ENCODE measurements at places on chromosomes 12 and 14.

- no peak for DNase-seq
These were observed 30.7 kb downstream of the FOXN3 start for GRCh38 chr14:89386212-89386886.

DNA sequence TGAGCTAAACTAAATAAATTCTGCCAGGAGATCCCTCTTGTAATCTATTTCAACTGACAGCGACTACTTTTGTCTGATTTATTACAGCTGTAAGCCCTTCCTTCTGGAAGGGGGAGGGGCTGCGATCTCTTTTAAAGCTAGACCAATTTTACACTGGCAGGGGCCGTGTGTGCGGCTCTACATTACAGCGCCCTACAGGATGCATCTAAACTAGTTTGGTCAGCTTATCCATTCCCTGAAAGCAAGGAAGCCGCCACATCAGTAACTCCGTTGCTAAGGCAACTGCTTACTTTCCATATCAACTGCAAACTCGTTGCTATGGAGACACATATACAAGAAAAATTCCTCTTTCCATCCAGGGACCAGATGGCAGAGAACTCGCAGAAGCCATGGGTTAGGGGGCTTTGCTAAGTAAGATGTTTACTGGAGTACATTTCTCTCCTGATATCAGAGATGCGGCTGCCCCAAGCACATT is 17.4 kb downstream of the FOXN3 start:
- DNase-seq: peak; percentile 48

GRCh38 chr12:72031066-72031465 is 92.4 kb downstream of the TPH2 start:
- DNase-seq: no peak

GRCh38 chr12:120062976-120063579 is 53.5 kb downstream of the RAB35 start:
- DNase-seq: no peak

DNA sequence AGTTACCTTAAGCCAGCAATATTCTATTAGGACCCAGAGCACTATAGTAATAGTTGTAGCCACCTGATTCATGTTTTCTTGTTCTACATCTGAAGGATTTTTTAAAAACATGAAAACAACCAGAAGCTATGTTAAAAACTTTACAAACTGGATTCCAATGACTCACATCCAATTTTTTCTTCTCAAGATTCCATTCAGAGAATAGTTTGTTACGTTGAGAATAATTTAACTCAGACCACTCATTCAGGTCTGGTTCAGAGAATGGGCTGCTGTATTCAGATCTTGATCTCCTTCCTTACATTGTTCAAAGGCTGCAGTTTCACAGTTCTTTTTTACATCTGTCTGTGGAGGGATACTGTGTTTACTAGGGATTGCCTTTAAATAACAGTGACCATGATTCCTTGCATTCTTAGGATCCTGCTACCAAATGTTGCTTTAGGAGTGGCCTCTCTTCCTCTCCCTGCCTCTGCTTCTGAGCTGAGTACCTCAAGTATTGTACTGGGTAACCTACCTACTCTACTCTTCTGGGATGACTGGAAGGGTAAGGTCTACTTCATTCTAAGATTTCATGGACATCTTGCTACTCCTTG is 448.0 kb upstream of the FBXO33 start:
- DNase-seq: no peak

DNA sequence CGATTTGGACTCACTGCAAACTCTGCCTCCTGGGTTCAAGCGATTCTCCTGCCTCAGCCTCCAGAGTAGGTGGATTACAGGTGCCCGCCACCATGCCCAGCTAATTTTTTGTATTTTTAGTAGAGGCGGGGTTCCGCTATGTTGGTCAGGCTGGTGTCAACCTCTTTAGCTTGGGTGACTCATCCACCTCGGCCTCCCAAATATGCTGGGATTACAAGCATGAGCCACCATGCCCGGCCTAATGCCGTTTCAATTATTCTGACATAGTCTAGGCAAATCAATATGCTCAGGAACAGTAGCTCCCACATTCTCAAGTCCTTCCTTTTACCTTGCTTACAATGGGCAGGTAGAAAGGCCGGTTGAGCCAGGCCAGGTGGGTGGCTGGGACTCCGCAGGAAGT is 82.0 kb upstream of the EEA1 start:
- DNase-seq: peak; percentile 58

GRCh38 chr14:90460136-90460535 is 63.3 kb downstream of the CALM1 start:
- peak; percentile 5 for DNase-seq

DNA sequence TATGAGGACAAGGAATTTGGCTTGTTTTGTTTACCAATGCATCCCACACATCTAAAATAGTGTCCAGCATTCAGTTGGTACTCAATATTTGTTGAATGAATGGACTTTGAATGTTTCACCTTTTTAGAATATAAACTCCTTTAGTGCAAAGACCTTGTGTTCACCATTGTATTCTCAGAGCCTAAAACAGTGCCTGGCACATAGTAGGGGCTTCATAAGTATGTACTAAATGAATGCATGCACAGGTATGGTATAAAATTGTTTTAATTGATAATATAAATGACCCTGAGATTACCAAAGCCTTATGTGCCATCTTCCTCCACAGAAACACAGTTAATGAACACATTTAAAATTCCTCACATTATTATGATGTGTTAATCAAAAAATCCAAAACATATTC is 5.0 kb upstream of the NFYB start:
- no peak for DNase-seq

- DNase-seq: peak; percentile 91
These were observed 5.0 kb upstream of the MMP19 start for GRCh38 chr12:55847603-55848291.

GRCh38 chr12:6180268-6181051 is 19.7 kb upstream of the CD9 start:
- peak; percentile 90 for DNase-seq

GRCh38 chr14:95256002-95256775 is 63.5 kb downstream of the CLMN start:
- peak; percentile 22 for DNase-seq

GRCh38 chr12:6953442-6954315 is 2.5 kb downstream of the PTPN6 start:
- DNase-seq: peak; percentile 36

- DNase-seq: peak; percentile 55
These were observed 8.2 kb upstream of the ZNF740 start for GRCh38 chr12:53172352-53172751.

DNA sequence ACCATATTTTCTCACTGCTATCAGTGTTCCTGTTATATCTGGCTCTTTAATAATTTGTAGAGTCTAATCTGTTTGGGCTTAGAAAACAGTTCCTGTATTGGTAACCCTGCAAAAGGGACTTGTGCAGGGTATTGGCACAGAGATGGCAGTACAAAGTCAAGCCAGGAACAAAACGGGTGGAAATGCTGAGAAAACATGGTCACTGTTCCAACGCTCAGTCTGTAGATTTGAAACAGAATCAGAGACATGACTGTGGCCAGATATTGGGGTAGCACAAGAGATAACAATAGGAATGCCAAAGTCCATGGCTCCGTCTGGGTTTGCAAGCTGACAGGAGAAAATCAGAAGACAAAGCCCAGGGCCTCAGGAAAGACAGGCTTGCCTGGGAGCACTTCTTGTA is 290.7 kb upstream of the PDE3A start:
- no peak for DNase-seq

DNA sequence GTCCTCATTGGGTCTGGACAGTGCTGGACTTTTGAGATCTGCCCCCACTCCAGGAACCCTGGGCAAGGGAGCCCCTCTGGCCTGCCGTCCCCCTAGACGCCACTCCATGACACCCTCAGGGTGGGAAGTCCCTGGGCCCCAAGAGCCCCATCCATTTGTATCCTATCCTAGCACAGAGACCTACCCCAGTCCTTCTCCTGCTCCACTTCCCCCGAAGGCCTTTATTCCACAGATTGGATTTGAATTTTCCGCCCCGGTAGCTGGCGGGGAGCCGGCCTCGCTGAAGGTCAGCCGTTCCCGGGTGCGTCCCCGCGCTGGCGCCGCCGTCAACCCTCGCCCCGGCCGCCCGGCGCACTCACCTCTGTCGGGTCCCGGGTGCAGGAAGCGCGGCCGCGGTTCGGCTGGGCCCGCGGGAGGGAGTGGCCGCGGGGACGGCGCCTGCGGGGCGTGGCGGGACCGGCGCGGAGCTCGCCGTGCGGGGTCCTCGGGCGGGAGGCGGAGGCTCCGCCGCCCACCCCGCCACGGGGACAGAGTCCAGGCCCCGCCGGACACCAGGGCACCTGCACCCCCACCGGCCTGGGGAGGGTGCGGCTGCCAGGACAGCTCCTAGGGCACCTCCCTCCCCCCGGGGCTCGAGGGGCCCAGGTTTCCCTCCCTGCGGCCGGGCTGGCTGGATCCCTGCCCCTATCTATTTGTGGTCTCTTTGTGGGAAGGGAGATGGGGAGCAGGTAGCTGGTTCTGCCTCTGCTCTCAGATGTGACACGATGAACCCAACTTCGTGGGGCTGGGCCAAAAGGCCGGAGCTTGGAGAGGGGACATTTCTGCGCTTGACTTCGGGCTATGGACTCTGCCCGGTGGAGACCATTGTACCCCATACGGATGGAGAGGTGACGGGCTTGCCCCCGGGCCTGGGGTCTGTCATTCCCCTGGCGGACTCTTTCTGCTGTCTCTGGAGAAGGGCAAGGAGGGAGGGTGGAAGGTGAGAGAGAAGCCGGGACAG is 19.9 kb upstream of the GPR68 start:
- no peak for DNase-seq

- DNase-seq: peak; percentile 61
These were observed 281.8 kb downstream of the EGLN3 start for GRCh38 chr14:33669111-33669510.

DNA sequence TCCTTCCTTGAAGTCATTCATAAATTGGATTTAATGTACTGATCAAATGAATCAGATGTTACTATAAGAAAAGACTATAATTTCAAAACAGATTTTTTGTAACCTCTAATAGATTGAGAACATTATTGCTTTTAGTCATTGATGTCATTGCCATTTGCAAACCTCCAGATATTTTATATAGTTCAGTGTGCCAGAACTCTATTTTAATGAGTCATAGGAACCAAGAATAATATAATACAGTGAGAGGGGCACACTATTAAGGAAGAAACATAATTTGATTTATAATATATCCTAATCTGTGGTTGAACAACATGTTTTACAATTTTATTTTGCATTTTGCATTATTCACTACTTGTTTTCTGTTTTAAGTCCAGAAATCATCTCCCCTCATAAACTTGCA is 78.0 kb downstream of the LRRC9 start:
- DNase-seq: no peak

GRCh38 chr14:64244279-64244678 is 49.9 kb downstream of the ESR2 start:
- peak; percentile 18 for DNase-seq

- DNase-seq: peak; percentile 78
These were observed 117.2 kb downstream of the PPM1H start for GRCh38 chr12:62817556-62818271.

- no peak for DNase-seq
These were observed 16.3 kb upstream of the IRF2BPL start for GRCh38 chr14:77044783-77045237.

- no peak for DNase-seq
These were observed 79.4 kb upstream of the GZMB start for GRCh38 chr14:24713404-24713803.

Data from M059J (cell line).